ENCODE measurements at places on chromosomes 6 and 20.

- DNase-seq, result no peak
Measured at GRCh38 chr6:55654445-55654844, 75.5 kb upstream of the HMGCLL1 start.

- DNase-seq, result no peak
Measured at GRCh38 chr6:33675968-33676367, 35.5 kb downstream of the UQCC2 start.

- no peak for DNase-seq
Measured at GRCh38 chr6:151805286-151805840, 2.1 kb upstream of the ESR1 start.

GRCh38 chr6:39300739-39301138, 13.5 kb downstream of the KCNK17 start:
- DNase-seq, result no peak

- DNase-seq, result no peak
Measured at GRCh38 chr6:20833881-20834515, 299.7 kb downstream of the CDKAL1 start.

GRCh38 chr6:51608932-51609331, 478.5 kb downstream of the PKHD1 start:
- DNase-seq, result no peak

GRCh38 chr20:7038029-7038428, 270.5 kb downstream of the BMP2 start:
- no peak for DNase-seq

Data from sigmoid colon (tissue), 7 donors.